Smooth muscle cell of the pulmonary artery (primary cell): ENCODE measurements at places on chromosomes 1 and 21. TPM values are rescaled to one million over a fixed set of nuclear protein-coding genes. Genes with fewer than 3 reads are reported as not detected.

FCRL1 gene
- not detected in 2 replicates for total RNA-seq

CNIH3 gene
- total RNA-seq = 4.2 and 21.2 TPM in 2 replicates

CFAP74 gene
- not detected in 2 replicates for total RNA-seq

CLIC6 gene
- total RNA-seq = not detected in 2 replicates

TRAF5 gene
- 18.6 and 26.7 TPM in 2 replicates for total RNA-seq

C4BPA gene
- total RNA-seq = not detected in 2 replicates

PPFIA4 gene
- total RNA-seq = 32.2 and 39.6 TPM in 2 replicates

KRTAP12-2 gene
- total RNA-seq = not detected in 2 replicates

SLC44A5 gene
- total RNA-seq = 0.85 and 2.2 TPM in 2 replicates

HSPB7 gene
- total RNA-seq = 45.2 and 102 TPM in 2 replicates

TRABD2B gene
- total RNA-seq = 0.10 and 0.59 TPM in 2 replicates

GJA8 gene
- not detected in 2 replicates for total RNA-seq

TMEM59 gene
- total RNA-seq = 478 and 637 TPM in 2 replicates

PTPRC gene
- 0.03 and 0.39 TPM in 2 replicates for total RNA-seq

UBAP2L gene
- total RNA-seq = 72.0 and 75.8 TPM in 2 replicates

SEMA4A gene
- 1.6 and 2.7 TPM in 2 replicates for total RNA-seq

CBR1 gene
- total RNA-seq = 152 and 195 TPM in 2 replicates

HAO2 gene
- total RNA-seq = not detected in 2 replicates

SPRR1A gene
- total RNA-seq = not detected in 2 replicates

MROH7 gene
- 0.39 and 0.73 TPM in 2 replicates for total RNA-seq

OR2AK2 gene
- not detected in 2 replicates for total RNA-seq

CRYBG2 gene
- not detected in 2 replicates for total RNA-seq

PAQR6 gene
- total RNA-seq = 0.46 and 0.56 TPM in 2 replicates

CLCA4 gene
- total RNA-seq = not detected in 2 replicates

ANKRD34A gene
- total RNA-seq = 0.98 and 1.2 TPM in 2 replicates

AQP10 gene
- total RNA-seq = 0.07 and 0.13 TPM in 2 replicates

IRF6 gene
- 2.7 and 4.1 TPM in 2 replicates for total RNA-seq

DCST1 gene
- not detected in 2 replicates for total RNA-seq

S100B gene
- total RNA-seq = 0.40 and 1.4 TPM in 2 replicates

GBP2 gene
- 24.2 and 44.6 TPM in 2 replicates for total RNA-seq

RGS4 gene
- 792 and 809 TPM in 2 replicates for total RNA-seq

LEFTY2 gene
- 0.10 TPM in 1 of 2 replicates, not detected in the other for total RNA-seq

TDRD5 gene
- not detected in 2 replicates for total RNA-seq

TNN gene
- 0.03 TPM in 1 of 2 replicates, not detected in the other for total RNA-seq

HCRTR1 gene
- not detected in 2 replicates for total RNA-seq

CNTN2 gene
- total RNA-seq = not detected in 2 replicates

HSPA6 gene
- 0.65 and 4.5 TPM in 2 replicates for total RNA-seq

APOBEC4 gene
- not detected in 2 replicates for total RNA-seq

SPOCD1 gene
- 30.7 and 63.8 TPM in 2 replicates for total RNA-seq

SERPINC1 gene
- 0.07 TPM in 1 of 2 replicates, not detected in the other for total RNA-seq

COL6A1 gene
- 1,943 and 3,346 TPM in 2 replicates for total RNA-seq

HPDL gene
- 0.33 and 0.86 TPM in 2 replicates for total RNA-seq

ABCA4 gene
- total RNA-seq = 0.65 and 0.83 TPM in 2 replicates
